ENCODE measurements at places on chromosomes 11 and 22.

GRCh38 chr11:102229510-102230123 is 87.7 kb upstream of the BIRC3 start:
- DNase-seq = no peak

DNA sequence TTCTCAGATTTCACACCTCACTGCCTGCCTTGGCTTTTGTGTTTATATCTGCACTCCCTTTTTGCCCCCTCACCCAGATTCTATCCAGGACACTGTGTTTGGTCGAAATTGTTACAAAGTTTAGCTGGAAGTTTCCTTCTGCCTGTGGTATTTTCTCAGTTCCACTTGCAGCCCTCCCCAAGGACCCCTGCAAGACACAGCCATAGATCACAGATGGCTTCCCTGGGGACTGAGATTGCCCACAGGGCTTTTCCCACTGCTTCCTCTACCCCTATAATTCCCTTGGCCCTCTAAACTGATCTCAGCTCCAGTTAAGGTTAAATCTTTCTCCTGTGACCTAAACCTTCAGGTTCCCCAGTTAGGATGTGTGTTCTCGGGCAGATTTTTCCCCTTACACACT is 146.1 kb upstream of the C11orf87 start:
- no peak for DNase-seq

GRCh38 chr11:128052912-128053641 is 534.3 kb downstream of the ETS1 start:
- no peak for DNase-seq

- DNase-seq = no peak
These were observed 639.3 kb upstream of the KIRREL3 start for GRCh38 chr11:127639916-127640315.

- no peak for DNase-seq
These were observed 3.0 kb upstream of the ZDHHC8 start for GRCh38 chr22:20128619-20128901.

DNA sequence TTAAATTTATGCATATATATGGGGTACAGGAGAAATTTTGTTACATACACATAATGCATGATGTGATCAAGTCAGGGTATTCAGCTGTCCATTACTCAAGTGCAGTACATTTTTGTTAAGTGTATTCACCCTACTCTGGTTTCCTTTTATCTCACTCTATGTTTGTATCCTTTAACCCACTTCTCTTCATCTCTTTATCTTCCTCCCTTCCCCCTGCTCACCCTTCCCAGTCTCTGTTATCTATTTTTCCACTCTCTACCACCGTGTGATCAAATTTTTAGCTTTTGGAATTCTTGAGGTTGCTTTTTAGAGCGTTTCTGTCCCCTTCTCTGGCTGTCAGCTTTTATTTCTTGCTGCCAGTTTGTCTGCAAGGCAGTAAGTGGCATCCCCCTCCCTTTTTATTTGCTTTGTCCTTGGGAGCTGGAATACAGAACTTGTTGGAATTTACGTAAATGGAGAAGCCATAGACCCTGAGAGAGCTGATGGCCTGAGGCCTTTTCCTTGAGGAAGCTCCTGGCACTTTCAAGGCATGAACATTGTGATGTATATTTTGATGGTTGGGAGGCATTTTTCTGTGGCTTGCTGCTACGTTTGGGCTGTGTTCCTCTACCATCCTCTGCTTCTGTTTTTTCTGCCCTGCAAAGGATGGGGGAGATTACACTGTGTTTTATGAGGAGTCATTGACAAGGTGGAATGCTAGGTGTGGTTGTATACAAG is 148.6 kb downstream of the LDLRAD3 start:
- no peak for DNase-seq

DNA sequence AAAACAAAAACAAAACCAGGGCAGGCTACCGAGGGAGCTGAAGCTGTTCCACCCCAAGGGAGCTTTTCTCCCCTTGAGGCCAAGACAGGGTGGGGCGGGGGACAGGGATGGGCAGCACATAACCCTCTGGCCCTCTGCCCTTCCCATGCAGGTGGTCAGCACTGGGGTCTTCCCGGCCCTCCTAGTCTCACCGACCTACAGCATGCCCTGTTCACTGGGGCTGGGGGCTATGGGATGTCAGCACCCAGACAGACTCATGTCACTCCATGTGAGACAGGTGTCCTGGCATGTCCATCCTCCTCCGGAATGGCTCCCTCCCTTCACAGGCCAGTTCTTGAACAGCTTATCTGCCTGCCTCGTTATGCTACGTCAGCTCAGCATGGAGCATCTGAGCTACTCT is 51.7 kb downstream of the DSCAML1 start:
- no peak for DNase-seq

GRCh38 chr11:112058103-112058502 is 15.7 kb downstream of the PIH1D2 start:
- DNase-seq = no peak

DNA sequence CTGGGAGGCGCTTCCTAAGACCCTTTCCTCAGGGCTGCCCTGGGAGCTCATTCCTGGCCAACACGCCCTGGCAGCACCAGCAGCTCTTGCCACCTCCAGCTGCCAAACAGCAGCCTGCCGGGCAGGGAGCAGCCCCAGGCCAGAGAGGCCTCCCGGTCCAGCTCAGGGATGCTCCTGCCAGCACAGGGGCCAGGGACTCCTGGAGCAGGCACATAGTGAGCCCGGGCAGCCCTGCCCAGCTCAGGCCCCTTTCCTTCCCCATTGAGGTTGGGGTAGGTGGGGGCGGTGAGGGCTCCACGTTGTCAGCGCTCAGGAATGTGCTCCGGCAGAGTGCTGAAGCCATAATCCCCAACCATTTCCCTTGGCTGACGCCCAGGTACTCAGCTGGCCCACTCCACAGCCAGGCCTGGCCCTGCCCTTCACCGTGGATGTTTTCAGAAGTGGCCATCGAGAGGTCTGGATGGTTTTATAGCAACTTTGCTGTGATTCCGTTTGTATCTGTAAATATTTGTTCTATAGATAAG is 7.6 kb downstream of the SLC39A13 start:
- no peak for DNase-seq

GRCh38 chr11:67027483-67027930 is 4.6 kb downstream of the SYT12 start:
- DNase-seq = no peak

DNA sequence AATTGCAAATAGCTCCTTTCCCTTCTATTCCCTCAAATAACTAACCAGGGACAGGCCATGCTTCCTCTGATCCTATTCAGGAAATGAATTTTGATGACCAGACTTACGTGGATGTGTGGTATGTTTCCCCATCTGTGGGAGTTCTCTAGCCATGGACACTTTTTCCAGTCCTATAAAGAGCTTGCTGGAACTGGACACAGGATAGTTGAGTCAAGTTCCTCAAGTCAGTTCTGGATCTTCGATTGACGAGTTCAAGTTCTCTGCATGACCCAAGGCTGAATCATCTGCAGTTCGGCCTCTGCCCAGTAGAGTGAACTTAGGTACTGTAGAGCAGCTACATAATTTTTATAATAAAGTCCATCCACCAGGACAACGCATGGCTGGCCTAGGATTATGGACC is 52.7 kb upstream of the CCND1 start:
- no peak for DNase-seq

- no peak for DNase-seq
These were observed 12.7 kb downstream of the SMCO4 start for GRCh38 chr11:93530468-93530826.

All from stimulated activated CD8-positive, alpha-beta memory T cell treated with anti-CD3 and anti-CD28 coated beads, Interleukin-2, amount 100 ng/mL, for 1 hour (primary cell).